ENCODE measurements at places on chromosomes 5 and 9.
A peak's percentile ranks its signal among the peaks of the same experiment; 100 is the strongest.

- DNase-seq = no peak
Observed at GRCh38 chr9:130378875-130379648, 65.7 kb upstream of the ASS1 start.

GRCh38 chr5:120457839-120458507 lies 6.1 kb upstream of the PRR16 start:
- peak; percentile 63 for DNase-seq

DNA sequence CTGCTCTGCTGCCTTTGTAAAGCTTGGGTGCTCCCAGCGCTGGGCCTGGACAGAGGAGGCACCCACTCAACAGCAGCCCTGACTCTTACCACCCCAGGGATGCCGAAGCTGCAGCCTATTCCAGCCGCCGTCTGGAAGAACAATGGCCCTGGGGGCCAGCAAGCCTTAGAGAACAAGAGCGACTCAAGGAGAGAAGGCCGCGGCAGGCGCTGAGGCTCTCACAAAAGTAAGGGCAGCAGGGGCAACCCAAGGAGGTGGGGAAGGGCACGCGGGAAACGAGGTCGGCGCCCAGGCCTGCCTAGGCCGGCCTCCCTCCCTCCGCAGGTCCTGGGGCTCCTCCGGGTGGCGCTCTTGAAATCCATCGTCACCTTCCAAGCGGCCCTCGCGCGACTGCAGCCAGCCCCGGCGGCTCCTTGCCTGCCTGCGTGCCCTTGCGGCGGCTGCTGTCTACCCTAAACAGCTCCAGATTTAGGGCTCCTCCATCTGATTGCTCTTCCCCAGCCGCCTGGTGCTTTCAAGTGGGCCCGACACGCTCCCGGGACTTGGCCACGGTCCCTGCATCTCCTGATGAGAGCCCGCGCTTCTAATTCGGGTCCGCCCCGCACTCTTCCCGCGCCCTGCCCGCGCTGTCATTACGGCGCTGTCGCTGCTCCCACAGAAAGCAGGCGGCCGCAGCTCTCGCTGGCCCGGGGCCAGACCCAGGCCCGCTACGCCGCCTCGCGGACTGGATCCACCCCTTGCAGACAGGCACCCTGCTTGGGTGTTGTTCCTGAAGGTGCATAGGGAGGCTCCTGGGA lies 213.3 kb downstream of the SEMA6A start:
- no peak for DNase-seq

- peak; percentile 56 for DNase-seq
Observed at GRCh38 chr9:105191508-105192121, 52.8 kb upstream of the SLC44A1 start.

GRCh38 chr5:71932655-71933338 lies 174.5 kb upstream of the MAP1B start:
- peak; percentile 61 for DNase-seq

GRCh38 chr9:135479469-135480052 lies at the start of gene PPP1R26:
Gene PPP1R26, plus strand, starts transcription at chr9:135479782. Its CDS starts 4,729 bp downstream, at chr9:135484511.
- no peak for DNase-seq

- DNase-seq = peak; percentile 92
Observed at GRCh38 chr9:4301971-4302427, 2.1 kb upstream of the GLIS3 start.

GRCh38 chr9:132662152-132662945 lies 7.4 kb downstream of the DDX31 start:
- no peak for DNase-seq

- no peak for DNase-seq
Observed at GRCh38 chr5:174106997-174107655, 61.6 kb downstream of the NSG2 start.

GRCh38 chr5:72117307-72117706 lies 10.0 kb downstream of the MAP1B start:
- no peak for DNase-seq
